Stimulated activated CD8-positive, alpha-beta memory T cell treated with anti-CD3 and anti-CD28 coated beads, Interleukin-4, amount 100 ng/mL, for 4 hours (primary cell): ENCODE measurements at places on chromosomes 5 and 9.

DNA sequence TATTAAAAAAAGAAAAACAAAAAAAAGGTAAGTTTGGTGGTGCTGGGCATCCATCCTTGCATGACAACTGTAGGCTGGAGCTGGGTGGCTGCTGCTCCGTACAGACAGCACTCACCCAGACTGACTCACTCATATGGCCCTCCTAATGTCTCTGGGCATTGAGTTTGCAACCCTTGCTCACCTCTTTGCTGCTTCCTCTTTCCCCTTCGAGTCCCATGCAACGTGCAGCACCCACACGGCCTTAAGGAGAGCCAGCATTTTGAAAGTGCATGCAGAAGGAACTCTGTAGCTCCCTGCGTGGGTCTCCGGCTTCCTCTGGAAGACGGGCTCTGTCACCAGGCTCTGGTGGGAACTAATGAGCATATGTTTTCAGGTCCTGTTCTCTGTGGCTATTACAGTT lies 60.5 kb upstream of the ENTREP1 start:
- DNase-seq = no peak

DNA sequence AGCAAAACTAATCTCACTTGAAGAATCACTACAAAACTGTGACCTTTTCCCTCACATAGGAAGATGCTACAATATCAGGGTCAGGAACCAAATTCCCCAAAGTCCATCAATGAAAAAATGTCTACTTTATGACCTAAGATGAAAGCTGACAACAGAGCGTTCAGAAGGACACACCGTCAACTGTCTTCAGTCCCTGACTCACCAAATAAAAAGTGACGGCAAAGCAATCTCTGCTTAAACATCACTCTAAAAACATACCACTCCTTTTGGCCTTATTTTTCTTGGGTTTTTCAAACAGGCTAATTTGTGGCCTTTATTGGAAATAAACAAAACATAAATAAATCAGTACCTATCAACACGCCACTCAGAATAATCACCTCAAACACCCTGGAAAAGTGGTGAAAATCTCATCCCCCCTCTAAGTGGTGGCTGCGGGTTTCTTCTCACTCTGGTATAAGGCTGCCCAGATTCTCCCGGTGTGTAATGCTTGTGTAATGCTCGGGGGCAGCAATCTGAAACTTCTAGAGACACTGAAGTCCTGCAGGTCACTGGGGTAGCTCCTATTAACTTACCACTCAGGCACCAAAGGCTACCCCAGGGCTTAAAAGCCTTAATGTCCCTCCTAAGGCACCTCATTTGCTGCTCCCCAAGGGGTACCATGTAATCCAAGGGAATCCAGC lies 29.5 kb downstream of the SEMA4D start:
- DNase-seq = no peak

DNA sequence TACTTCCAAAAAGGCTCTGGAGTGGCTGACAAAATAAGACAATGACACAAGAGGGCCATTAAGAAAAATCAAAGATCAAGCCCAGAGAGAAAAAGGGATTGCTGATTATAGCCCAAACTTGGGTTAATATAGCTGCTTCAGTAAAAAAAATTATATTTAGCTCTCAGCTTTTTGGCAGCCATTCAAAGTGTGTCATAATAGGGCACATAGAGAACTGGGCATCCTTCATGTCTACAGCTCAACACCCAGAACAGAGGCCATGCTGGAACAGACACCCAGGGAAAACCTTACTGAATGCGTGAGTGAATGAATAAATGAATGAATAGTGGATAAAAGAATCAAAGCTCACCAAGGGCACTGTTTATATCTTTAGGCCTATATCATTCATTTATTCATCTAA lies 110.1 kb downstream of the SLIT3 start:
- no peak for DNase-seq

- DNase-seq = no peak
Measured at GRCh38 chr5:133357758-133358157, 254.6 kb downstream of the FSTL4 start.

GRCh38 chr9:5492965-5493678 lies 17.2 kb upstream of the PDCD1LG2 start:
- no peak for DNase-seq

DNA sequence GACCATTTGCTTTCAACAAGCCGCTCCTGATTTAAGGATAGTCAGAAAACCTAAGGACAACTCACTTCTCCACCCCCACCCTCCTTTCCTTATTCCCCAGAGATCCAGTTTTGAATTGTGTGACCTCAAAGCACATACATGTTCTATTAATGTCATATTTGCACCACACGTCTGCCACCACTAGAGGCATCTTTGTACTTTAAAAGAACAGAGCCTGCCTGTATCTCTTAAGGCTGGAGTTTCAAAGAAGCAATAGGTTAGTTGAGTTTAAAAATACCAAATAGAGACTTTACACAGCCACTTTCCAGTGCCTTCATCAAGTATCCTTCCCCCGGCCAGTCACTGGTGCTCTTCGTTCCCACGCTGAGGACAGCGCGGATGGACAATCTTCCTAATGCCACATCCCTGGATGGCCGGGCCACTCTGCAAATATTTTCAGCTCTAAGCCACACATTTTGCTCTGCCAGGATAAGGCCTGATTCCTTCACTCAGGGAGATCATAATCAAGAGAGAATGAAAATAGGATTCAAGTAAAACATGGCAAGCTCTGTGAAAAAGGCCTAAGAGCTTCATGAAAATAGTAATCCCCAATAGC lies 146.3 kb downstream of the SNCAIP start:
- DNase-seq = no peak

DNA sequence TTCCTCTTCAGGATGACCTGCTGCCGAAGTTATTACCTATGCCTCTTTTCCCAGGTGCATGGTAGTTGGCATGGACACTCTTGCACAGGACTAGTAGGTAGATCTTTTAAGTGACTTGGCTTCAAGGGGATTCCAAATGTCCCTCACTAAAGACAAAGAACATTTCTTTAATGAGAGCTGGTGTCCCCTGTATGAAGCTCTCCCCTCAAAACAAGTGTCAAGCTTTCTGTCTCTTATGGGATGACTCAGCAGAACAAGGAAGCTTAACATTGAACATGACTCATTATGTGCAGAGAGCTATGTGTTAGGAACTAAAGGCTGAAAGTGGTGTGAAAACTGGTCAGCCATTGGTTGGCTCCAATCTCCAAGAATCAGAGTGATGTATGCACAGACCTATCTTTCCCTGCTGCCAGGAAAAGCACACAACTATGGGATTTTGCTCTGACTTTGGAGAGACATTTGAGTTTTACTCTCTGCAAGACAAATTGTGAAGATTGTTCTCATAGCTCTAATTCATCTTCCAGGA lies 120.5 kb downstream of the PRDM6 start:
- no peak for DNase-seq

DNA sequence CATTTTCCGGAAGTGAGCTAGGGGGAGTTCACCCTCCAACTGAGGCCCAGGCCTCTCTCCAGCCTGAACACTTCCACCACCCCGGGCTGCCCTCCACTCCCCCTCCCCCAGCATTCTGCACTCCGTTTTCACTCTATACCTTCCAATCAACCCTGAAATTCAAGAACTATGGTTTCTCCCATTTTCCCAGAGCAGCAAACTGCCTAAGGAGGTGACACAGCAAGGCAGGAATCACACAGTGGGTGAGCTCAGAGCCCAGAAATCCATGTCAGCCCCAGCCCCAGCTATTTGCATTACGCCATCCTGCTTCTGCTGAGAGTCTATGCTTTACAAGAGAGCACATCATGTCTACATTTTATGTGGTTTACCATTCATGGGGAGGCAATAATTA lies 11.9 kb downstream of the MSX2 start:
- no peak for DNase-seq

- DNase-seq = no peak
Measured at GRCh38 chr9:130837002-130837511, 2.0 kb downstream of the ABL1 start.

DNA sequence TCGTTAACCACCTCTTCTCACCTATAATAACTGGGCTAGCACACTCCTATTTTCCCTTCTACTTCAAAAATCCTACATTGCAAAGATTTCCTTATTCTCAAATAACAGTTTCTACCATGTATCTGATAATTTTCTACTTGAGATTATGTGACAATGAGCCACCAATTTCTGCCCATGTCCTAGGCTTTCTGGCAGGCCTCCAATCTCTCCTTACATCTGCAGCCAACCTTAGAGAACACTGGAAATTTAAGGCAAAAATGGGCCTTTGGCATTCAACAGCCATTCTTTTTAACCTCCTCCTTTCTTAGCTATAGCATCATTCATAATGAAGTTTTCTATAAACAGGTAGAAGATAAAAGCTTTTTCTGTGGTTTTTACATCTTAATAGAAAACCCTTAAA lies 225.1 kb downstream of the ARRDC3 start:
- no peak for DNase-seq

- no peak for DNase-seq
Measured at GRCh38 chr5:601771-602465, 10.2 kb upstream of the CEP72 start.

DNA sequence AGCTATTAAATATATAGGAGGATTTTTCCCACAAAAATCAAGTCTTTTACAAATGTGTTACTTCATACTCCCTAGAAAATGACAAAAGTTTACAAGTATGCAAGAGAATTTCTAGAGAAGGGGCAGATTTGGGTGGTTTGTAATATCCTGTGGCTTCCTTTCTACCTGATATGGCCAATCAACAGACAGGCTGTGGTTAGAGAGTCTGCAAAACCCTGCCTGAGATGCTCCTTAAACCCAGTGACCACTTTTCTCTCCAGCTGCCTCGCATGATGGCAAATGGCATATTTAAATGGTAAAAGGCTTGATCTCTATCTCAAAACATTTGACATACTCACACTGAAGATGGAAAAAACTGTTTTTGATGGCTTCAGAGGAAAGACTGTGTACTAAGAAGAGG lies 550.1 kb upstream of the ZNF462 start:
- DNase-seq = no peak

DNA sequence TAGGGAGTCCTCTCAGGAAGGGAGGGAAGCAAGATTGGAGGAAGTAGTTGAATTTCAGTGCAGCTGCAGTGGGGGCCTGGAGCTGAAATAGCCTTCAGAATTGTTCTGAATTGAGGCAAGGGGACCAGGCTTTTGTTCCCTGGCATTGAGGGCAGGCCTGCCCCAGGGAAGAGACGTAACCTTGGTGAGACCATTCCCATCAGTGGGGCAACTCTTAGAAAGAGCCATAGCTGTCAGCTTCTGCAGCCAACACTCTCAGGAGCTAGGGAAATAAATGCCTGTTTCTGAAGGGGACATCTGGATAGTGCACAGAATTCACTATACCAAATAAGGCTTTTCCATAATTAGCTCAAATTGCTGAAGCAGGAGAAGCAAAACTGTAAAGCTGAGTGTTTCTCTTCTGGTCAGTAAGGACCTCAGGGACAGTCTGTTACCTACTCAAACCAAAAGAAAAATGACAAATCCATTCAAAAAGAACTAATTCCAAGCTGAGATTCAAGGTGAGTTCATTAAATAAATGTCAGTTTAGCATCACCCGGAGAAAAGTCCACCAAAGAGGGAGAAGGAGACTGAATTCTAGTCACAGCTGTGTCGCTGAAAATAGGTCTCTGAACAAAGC lies 44.0 kb downstream of the LYRM7 start:
- DNase-seq = no peak

GRCh38 chr9:10252174-10252573 lies 360.6 kb downstream of the PTPRD start:
- no peak for DNase-seq

- no peak for DNase-seq
Measured at GRCh38 chr5:89232139-89232603, 349.2 kb upstream of the MEF2C start.

DNA sequence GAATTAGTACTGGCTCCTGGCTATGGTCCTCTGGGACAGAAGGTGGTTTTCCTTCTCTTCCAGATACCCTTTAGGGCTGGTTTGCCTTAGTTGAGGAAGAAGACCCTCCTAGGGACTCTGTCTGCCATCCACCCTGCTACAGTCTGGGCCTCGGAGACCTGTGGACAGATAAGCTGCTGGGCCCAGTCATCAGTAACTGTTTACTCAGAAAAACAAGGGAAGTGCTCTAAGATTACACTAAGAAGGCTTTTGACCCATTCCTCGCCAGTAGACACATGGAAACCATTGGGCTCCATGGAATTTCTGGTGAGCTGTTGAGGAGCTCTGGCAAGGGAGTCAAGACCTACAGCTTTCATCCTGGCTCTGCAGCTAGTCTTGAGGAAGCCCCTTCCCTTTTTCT lies 31.2 kb downstream of the LARP1 start:
- no peak for DNase-seq

DNA sequence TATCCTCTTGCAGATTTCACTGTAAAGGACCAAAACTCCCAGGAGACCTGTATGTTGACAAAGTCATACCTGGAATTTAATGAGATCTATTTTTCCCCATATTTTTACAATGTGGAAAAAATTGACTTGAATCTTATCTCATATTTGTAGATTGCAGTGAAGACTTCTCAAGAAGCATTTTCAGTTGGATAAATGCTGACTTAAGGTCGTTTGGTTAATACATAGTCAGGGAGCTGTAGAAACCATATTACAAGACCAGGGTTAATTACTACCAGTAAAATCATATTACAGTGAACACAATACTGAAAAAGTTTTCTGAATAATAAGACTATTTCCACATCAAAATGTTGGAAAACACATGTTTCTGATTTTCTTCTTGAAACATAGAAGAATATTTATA lies 119.8 kb downstream of the ATG10 start:
- no peak for DNase-seq

DNA sequence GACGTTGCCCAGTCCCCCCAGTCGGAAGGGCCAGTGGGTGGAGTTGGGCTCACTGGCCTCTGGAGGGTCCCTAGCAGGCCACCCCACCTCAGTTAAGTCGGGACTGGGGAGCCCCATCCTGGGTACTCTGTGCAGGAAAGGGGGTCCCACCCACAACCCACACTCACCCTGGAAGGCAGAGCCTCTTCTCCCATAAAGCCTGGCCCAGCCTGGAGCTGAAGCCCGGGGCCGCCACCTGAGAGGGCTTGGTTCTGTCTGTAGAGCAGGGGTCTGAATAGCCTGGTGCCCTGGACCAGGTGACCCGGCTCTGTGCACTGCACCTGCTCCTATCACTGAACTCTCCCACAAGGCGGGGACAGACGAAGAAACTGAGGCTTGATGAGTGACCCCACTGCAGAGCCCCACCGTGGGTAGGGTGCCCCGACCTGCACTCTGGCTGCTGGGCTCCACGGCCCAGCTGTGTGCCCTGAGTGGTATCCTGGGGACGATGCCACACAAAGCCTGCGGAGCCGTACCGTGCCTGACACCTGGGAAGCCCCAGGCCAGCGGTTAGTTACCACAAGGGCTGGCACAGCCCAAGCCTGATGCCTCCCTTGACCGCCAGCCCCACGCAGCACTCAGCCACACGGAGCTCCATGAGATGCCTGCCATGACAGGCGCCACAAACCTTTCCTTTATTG lies 7.3 kb downstream of the PTGES2 start:
- DNase-seq = no peak

DNA sequence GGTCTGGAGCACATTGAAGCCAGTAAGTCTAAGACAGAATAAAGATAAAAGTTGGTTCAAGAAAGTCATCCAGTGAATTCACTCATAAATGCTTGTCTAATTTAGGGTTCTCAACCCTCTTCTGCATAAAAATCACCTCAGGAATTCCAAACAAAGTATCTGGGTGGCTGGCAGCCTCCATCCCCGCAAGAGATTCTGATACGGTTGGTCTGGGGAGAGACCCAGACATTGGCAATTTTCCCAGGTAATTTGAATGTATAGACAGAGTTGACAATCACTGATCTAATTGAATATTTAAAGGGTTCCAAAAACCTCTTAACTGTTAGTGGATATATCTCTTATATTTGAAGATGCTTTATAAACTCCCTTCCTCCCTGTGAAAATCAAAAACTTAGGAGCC lies 14.9 kb downstream of the ADAMTSL1 start:
- DNase-seq = no peak

GRCh38 chr9:133125941-133126696 lies 5.1 kb upstream of the RALGDS start:
- DNase-seq = no peak
